ENCODE measurements at places on chromosomes 12 and 14. TPM values are rescaled to one million over a fixed set of nuclear protein-coding genes. Genes with fewer than 3 reads are reported as not detected.

GRCh38 chr14:63483315-63483714, 59.9 kb downstream of the PPP2R5E start:
- no peaks in the 10 kb centered on the region for H3K4me1 ChIP-seq
- no peaks in the 10 kb centered on the region for H3K36me3 ChIP-seq
- no peaks in the 10 kb centered on the region for H3K27me3 ChIP-seq
- H3K4me3 ChIP-seq = no peak overlapping the region

DNA sequence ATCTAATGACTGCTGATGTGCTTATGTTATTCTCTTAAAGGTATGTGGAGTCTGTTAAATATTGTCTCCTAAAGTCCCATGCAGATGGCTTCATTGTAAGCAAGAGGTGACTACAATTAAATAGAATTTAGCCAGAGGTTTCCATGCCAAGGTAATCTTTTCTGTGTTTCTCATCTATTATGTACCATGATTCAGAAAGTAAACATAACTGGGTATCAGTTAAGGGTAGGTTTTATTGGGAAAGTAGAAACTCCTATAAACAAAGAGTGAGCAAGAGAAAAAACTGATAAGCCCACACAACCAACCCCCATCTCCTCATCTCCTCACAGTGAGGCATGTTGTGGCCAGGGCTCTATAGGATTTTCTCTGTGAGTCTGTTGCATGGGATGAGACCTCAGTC, 611.7 kb downstream of the SNAPC1 start:
- no peaks in the 10 kb centered on the region for H3K4me1 ChIP-seq
- H3K36me3 ChIP-seq = no peaks in the 10 kb centered on the region
- no peak for DNase-seq
- H3K4me3 ChIP-seq = no peak overlapping the region
- H3K27ac ChIP-seq = no peak overlapping the region
- H3K27me3 ChIP-seq = no peaks in the 10 kb centered on the region

- no peak for DNase-seq
- no peaks in the 10 kb centered on the region for H3K4me1 ChIP-seq
- no peaks in the 10 kb centered on the region for H3K36me3 ChIP-seq
- no peaks in the 10 kb centered on the region for H3K27me3 ChIP-seq
- no peak overlapping the region for H3K27ac ChIP-seq
Measured at GRCh38 chr12:9957834-9958233, 13.4 kb upstream of the CLEC12A start.

Gene LALBA
- total RNA-seq = not detected

Measured in H1 (cell line).